ENCODE measurements at places on chromosomes 5 and 9.

GRCh38 chr9:124302921-124303320, 45.2 kb downstream of the NEK6 start:
- DNase-seq = no peak

- no peak for DNase-seq
These were observed 100.3 kb upstream of the ELAVL2 start for GRCh38 chr9:23926368-23926767.

DNA sequence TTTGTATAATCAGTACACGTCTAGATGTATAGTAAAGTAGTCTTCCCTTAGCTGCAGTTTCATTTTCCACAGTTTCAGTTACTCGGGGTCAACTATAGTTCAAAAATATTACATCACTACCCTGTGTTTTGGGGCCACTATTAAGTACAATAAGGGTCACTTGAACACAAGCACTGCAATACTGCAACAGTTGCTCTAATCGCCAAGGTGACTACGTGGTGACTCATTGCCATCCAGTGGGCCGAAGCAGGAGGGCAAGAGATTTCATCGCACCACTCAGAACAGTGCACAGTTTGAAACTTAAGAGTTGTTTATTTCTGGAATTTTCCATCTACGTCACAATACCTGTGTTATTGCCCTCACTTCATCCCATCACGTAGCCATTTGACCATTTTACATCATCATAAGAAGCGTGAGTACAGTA, at the start of gene ARL14EPL:
Gene ARL14EPL, plus strand, starts transcription at position 379 of the 424 bp plus-strand sequence. CDS start 18,994 bp downstream, outside the sequence.
- no peak for DNase-seq

DNA sequence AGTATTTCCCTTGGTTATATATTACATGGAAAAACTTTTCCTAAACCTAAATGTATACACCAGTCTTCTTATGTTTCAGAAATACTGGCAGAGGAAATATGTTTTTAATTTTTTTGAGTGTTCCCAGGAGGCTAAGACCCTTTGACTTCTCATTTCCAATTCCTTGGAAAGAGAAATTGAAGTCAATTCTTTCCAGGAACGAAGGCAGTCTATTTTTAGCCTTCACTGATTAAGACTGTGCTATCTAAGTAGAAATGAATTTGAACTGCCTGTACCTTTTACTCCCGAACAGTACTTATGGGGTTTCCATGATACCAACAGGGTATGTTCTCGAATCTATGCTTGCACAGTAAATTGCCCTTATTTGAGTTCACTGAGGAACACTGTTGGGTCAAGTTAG, 340.3 kb upstream of the CD180 start:
- DNase-seq = no peak

All from NCI-H187 treated with DMSO at 0.1 percent for 48 hours (cell line).